ENCODE measurements at places on chromosomes 6 and 20.

DNA sequence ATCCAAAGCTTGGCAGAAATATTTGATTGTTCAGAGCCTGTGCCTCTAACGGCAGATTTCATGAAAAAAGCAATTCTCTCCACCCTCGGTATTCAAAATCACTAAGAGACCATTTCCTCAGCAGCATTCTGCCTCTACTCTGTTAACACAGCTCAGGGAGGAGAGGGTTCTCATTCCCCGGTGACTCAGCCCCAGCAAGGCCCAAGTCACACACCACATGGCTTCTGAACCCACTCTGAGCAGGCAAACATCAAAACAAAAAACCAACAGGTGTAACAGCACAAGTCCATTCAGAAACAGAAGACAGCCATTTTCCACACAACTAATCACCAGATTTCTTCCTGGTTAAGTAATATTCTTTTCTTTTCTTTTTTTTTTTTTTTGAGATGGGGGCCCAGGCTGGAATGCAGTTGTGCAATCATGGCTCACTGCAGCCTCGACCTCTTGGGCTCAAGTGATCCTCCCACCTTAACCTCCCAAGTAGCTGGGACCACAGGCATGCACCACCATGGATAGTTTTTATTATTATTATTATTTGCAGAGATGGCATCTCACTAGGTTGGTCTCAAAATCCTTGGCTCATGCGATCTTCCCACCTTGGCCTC, 55.4 kb downstream of the GFOD1 start:
- no peak for DNase-seq

DNA sequence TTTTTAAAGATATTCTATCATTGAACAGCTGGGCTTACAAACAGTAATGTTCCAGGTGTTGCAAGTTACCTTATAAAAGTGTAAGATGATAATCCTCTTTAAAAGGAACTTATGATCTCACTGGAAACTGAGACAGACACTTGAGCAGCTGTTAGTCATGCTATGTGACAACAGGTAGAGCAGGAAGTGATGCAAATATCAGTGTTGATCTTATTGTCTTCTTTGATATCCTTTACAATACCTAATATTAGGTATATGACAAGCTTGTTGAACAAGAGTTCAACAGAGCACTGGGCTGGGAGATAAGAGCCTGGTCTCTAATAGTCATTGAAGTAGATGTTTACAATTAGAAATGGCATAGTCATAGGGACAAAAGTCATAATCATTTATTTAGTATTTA, 150.0 kb downstream of the UBE3D start:
- no peak for DNase-seq

GRCh38 chr20:63139356-63139755, 76.6 kb downstream of the YTHDF1 start:
- no peak for DNase-seq

GRCh38 chr6:34969662-34970265, 80.7 kb downstream of the ANKS1A start:
- DNase-seq: no peak

DNA sequence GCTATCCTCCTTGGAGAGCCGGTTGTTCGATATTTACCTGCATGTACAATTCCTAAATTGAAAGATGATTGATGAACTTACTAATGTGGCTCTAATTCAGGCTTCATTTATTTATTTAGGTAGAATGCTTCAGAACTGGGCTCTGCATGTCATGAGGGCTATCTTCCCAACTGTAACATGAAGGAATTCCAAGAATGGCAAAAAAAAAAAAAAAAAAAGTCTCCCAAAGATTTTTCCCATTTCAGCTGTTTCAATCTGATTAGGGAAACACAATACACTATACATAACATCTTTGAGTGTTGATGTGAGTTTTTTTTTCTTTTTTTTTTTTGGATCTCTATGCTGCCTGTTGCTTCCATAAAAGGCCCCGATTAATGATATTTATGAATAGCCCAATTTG, 120.1 kb upstream of the SHLD1 start:
- DNase-seq: no peak

DNA sequence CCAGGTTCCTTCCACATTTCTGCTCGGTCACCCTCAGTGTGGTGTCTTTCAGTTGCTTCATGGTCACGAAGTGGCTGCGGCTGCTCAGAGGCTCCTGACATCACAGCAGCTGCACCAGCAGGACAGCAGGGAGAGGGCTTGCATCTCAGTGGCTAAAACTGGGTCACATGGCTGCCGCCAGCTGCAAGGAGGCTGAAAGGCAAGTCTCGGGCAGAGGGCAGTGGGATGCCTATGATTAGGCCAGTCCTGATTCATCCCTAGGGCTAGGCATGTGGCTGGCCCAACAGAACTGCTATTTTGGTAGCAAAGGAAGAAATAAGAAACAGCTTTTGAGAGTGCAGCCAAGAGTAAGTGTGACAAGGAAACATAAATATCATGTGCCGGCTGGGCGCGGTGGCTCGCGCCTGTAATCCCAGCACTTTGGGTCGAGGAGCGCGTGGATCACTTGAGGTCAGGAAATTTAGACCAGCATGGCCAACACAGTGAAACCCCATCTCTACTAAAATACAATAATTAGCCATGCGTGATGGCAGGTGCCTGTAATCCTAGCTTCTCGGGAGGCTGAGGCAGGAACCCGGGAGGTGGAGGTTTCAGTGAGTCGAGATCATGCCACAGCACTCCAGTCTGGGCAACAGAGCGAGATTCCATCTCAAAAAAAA, 46.6 kb downstream of the RBM38 start:
- no peak for DNase-seq

GRCh38 chr6:40492187-40492586, 95.0 kb downstream of the LRFN2 start:
- no peak for DNase-seq

- DNase-seq: no peak
These were observed 551.2 kb downstream of the QKI start for GRCh38 chr6:163965426-163966348.

DNA sequence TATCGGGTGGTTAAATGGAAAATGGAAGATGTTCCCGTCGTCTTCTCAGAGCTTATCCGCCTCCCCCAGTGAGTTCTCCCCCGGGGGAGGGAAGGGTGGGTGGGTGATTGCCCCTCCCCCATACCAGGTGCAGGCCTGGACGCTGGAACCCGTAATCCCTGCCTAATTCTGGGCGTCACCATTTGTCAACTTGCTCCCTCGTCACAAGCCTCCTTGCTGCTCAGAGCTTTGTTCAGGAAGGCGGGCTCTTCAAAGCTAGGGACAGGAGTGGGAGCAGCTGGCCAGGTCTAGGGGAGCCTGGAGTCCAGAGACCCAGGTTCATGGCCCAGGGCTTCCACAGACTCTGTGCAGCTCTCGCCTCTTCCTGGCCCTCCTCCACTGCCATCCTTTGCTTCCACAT, 25.6 kb downstream of the CDH22 start:
- DNase-seq: no peak

- no peak for DNase-seq
These were observed 657.7 kb downstream of the PHF3 start for GRCh38 chr6:64293298-64293697.

- DNase-seq: no peak
These were observed 14.5 kb downstream of the TCF15 start for GRCh38 chr20:595330-596308.

- no peak for DNase-seq
These were observed 31.8 kb upstream of the ULBP3 start for GRCh38 chr6:150100745-150101144.

- no peak for DNase-seq
These were observed 23.6 kb upstream of the BTBD3 start for GRCh38 chr20:11894062-11894461.

DNA sequence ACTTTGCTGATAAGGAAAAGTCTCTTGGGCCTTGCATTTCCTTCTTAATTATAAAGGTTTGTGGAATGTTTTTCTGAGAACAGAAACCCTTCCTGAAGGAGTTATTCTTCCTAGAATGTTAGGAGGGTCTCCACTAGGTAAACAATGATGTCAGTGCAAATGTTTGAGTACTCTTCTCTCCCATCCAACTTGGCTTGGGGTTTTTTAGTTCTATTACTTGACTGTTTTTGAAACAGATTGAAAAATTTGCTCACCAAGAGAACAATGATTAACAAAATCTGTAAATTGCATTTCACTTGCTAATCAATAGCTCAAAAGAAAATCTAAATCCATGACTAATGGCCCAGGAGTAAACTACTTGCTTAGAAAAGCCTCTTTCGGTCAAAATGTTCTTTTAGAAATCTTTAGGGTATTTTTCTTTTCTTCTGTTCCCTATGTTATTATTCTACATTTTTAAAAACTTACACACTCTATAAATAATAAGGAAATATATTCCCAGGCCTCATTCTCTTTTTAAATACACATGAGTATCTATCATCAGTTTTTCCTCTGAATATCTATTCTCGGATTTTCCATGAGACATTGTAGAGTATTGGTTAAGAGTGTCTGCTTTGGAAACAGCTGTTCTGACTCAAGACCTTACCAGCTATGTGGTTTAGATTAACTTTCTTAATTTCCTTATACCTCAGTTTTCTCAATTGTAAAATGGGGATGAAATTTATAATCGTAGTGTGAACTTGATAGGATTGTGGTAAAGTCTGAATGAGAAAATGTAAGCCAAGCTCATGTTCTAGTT, 234.2 kb upstream of the CITED2 start:
- no peak for DNase-seq

- no peak for DNase-seq
These were observed 472.3 kb downstream of the MMUT start for GRCh38 chr6:48990739-48991138.

DNA sequence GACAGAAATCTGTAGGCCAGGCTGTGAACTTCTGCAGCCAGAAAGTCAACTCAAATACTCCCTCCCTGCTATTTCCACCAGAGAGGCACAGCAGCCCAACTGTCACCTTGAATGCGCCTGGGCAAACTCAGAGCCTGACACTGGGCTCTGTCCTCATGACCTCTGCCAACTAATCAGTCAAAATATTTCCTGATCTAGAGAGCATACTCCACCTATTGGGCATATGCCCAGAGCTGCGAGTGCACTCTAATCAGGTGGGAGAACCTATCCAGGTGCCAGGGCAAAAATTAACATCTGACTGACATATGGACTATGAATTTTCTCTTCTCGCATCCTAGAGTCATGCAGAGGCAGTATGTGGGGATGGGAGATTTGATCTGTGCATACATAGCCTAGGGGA, 406.3 kb upstream of the RUNX2 start:
- no peak for DNase-seq

All from stimulated activated CD4-positive, alpha-beta T cell treated with anti-CD3 and anti-CD28 coated beads, Interleukin-15, amount 100 ng/mL, for 1 hour (primary cell).